ENCODE measurements at places on chromosomes 7 and 10.
A peak's percentile ranks its signal among the peaks of the same experiment; 100 is the strongest.

DNA sequence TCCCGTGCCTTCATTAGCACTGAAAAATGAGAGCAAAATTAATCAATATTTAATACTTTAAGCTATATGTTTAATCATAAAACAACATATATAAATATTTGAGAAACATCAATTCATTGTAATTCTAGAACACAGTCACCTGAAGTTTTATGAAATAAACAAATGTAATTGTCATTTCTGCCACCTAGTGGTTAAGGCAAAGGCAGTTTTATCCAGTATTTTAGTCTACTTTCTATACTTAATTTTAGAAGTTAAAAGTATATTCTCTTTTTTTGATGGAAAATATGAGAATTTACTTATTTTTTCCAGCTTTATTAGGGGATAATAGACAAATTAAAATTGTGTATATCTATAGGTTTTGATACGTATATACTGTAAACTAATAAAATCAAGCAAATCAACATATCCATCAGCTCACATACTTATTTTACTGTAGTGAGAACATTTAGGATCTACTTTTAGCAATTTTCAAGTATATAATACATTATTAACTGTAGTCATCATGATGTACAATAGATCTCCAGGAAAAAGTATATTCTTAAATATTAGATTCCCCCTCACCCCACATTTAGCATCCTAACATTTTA is 16.9 kb downstream of the PCGF6 start:
- DNase-seq = no peak

DNA sequence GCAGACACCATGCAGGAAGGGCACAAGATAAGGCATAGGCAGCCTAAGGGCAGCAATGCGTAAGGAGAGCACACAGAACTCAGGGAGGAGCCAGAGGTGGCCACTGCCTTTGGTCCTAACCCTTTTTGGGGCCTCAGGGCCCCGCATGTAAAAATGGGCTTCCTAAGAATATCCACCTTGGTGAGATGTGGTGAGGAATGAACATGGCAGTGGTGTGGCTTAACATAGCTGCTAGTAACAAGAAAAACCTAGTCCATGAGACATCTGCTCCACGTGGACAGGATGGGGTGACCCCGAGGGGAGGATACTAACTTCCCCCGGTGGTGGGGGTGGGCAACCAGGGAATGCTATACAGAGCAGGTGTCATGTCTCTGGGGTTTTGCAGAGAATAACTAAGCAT is 18.0 kb downstream of the MAT1A start:
- no peak for DNase-seq

- no peak for DNase-seq
These were observed 1.4 kb upstream of the IFRD1 start for GRCh38 chr7:112448891-112449290.

DNA sequence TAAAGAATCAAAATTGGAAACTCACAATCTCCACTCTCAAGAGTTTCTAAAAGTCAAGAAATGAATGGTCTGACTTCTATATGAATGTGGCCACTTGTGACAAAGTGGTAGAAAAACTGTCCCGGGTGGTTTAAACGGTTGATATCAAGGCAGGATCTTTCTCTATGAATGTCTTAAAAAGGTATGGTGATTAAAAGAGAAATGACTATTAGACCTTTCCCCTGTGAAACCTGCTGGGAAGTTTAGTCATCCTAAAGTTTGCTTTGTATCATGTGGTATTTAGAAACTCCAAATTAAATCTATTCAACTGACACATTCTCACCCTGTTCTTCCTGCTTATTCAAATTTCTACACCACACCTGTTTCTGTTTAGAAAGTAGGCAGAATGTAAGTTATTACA is 492.5 kb downstream of the XPNPEP1 start:
- no peak for DNase-seq

DNA sequence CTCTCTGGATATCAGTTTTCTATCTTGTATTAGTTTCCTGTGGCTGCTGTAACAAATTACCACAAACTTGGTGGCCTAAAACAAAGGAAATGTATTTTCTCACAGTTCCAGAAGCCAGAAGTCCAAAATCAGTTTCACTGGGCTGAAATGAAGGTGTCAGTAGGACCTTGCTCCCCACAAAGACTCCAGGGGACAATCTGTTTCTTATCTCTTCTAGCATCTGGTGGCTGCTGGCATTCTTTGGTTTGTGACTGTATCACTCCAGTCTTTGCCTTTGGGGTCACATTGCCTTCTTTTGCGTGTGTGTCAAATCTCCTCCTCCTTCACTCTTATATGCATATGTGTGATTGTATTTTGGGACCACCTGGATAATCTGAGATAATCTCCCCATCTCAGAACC is 153.0 kb upstream of the PRPS1L1 start:
- no peak for DNase-seq

DNA sequence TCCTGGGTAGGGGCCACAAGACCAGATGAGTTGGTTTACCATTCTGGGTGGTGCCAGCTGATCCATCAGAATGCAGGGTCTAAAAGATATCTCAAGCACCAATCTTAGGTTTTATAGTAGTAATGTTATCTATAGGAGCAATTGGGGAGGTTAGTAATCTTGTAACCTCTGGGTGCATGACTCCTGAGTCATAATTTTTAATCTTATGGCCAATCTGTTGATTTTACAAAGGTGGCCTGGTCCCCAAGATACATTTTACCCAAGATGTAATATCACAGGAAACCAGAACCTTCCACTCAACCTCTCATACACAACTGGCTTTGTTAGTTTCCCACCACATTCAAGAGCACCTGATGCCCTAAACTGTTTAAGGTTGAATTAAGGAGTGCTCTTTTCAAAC is 79.5 kb downstream of the C1GALT1 start:
- no peak for DNase-seq

DNA sequence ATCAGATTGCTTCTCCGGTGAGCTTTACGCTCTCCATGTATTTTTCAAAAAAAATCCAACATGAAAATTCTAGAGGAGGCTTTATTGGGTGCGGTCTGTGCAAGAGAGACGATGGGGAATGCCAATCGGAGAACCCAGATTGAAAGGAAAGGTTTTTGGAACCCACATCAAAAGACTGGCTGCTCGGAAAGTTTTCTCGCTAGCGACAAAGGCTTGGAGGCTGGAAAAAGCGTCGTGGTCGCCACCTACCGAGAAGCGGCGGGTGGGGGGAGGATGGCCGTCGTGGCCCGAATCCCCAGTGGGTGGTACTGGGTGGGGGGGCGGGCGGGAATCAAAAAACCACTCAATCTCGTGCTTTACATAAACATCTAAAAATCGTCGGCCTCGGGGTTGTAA is 1.1 kb upstream of the GTF2I start:
- DNase-seq = peak; percentile 22

DNA sequence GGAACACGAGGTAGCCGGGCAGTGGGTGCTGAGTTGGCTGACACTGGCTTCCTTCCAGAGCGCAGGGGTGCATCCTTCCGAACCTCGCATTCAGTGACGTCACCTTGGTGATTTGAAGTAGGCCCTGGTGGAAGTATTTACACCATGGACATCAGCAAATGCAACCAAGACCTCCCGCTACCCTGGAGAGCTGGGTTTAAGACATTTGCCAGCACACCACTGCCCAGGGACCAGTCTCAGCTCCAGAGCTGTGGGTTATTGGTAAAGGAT is 106.4 kb upstream of the GPR26 start:
- no peak for DNase-seq

All from MG63 (cell line).